Kasumi-1 (cell line): ENCODE measurements at places on chromosomes 1 and 21.
A peak's percentile ranks its signal among the peaks of the same experiment; 100 is the strongest.

DNA sequence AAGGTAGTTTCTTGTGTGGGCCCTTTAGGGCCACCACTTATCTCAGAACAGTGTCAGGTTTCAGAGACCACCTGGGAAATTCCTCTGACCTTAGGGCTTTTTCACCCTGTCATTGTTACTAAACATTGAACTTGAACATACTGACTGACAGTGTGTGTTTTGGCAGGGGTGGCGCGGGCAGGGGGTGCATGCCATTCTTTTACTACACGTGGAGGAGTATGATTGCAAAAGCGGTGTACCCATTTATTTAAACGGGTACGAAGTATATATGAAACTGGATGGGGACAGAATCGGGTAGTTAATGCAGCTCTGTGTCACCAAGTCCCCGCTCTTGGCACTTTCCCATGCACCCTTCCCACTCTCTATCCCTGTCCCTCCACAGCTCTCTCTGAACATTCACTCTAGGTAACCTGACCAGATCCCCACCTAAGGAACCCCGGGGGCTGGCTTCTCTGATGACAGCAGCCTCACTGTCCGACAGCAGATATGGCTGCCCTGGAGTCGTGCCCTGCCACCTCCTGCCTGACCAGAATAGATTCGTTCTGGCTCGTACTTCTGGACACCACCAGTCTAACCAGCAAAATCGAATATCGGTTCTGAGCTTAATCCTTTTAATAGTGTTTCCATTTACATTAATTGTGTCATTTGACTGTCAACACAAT lies 51.3 kb downstream of the NFASC start:
- DNase-seq, result no peak

DNA sequence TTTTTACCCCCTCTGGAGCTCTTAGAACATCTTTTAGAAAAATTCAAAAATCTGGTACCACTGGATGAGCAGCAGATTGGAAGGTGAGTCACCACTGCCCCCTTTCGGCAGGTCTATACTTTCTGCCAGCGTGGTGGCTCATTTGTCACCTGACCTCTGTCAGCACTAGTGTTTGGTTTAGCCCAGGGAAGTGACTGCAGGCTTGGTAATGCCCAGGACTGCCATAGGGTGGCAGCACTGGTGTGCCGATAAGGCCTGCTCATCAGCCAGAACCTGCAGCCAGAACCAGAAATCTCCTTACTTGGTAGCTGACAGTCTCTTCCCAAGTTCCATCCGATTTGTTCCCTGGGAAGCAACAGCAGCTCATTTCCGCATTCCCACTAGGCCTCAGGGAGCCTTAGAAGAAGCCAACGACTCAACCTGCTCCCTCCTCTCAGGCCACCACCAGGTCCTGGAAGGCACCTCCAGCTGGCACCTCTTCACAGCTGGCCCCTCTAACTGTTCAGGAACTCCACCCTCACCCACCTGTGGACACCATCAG lies 6.8 kb downstream of the SMIM12 start:
- DNase-seq, result peak; percentile 96

GRCh38 chr1:43611950-43612349 lies 38.0 kb upstream of the KDM4A start:
- no peak for DNase-seq

GRCh38 chr1:32330558-32331151 lies 5.4 kb downstream of the MARCKSL1 start:
- DNase-seq, result no peak

DNA sequence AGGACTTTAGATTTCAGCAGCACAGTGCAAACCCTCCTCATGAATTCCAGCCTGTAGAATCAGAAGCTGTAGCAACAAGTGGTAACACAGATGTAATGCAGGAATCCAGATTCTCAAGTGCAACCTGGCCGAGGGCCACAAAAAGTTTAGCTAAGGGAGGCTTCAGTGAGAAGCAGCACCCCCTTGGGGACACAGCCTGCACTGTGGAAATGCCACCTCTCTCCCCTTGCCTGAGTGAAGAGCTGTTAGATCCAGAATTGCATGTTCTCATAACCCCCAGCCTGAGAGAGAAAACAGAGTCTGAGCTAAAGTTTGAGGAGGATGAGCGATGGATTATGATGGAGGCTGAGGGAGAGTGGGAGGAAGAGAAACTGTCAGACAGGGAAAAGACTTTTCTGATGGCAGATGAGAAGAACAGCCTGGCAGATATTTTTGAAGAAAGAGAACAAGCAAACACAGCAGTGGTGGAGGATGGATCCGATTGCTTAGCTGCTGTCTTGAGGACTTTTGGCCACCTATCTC lies 80.5 kb upstream of the BMP8A start:
- DNase-seq, result peak; percentile 68

DNA sequence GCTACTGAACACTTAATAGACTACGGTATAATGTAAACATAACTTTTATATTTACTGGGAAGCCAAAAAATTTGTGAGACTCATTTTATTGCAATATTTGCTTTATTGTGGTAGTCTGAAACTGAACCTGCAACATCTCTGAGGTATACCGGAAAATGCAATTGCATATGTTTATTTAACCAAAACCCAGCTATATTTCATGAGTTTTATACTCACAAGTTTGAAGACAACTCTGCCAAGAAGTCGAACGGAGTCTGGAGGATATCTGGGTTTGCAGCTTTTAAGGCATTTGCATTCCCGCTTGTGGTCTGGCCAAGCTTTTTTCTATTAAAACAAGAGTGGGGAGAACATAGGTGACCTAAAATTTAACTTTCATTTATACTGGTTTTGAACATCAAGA lies 171.9 kb downstream of the SMYD3 start:
- no peak for DNase-seq

DNA sequence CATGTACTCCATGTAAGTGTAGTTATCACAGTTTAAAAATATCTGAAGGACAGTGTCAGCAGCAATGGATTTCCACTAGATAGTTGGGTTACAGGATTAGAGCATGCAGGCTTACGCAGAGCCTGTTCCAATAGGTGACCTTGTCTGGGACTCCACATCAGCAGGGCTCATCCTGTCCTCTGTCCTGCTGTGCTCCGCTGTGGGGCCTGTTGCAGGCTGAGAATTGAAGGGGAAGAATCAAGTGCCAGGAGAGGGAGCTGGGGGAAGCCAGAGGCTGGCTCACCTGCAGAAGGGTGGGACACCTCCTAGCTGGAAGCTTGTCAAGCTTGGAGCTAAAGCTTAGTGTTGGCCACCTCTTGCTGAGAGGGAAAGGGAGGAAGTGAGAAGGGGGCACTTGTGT lies 62.8 kb downstream of the XCL2 start:
- DNase-seq, result no peak

GRCh38 chr1:28416509-28417194 lies 47.1 kb downstream of the PHACTR4 start:
- DNase-seq, result no peak

- no peak for DNase-seq
Observed at GRCh38 chr1:238653693-238654321, 732.6 kb upstream of the CHRM3 start.

- DNase-seq, result peak; percentile 96
Observed at GRCh38 chr1:155970531-155971167, 7.7 kb downstream of the ARHGEF2 start.

DNA sequence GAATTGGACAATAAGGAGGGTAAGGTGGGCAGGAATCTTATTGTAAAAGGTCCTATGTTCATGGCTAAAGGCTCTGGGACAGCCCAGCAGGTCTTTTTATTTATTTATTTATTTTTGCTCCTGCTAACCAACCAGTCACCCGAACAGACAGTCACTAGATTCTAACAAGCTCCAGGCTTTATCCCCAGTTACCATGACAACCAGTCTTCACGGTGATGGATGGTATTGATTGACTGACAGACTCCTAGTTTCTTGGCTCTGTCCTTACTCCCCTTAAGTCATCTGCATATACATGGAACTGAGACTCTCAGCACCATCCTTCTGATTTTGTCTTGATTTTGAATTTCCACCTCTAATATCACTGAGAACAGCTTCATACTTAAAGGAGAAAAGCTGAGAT lies 44.3 kb downstream of the C8A start:
- DNase-seq, result no peak
